Activated CD4-positive, CD25-positive, alpha-beta regulatory T cell (primary cell): ENCODE measurements at places on chromosomes 7 and 10.

GRCh38 chr7:55534262-55534915 lies 37.9 kb downstream of the VOPP1 start:
- DNase-seq: peak; percentile 23

- no peak for DNase-seq
These were observed 24.6 kb upstream of the NPFFR1 start for GRCh38 chr10:70308121-70309060.

DNA sequence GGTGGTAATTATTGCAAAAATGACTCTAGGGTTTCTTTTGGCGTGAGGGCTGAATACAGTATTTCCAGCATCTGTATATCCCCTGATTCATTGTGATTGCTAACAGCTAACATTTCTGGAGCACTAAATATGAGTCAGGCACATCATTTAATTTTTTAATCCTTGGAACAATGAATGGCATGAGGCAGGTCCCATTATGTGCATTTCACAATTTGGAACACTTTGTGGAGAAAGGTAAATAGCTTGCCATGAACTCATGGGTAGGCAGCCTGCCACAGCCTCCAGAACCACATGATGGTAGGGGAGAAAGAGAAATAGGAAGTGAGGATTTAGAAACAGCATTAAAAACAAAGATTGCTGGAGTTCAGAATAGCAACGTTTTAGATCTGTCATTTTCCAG lies 1.7 kb downstream of the NPTX2 start:
- no peak for DNase-seq

- no peak for DNase-seq
These were observed 107.9 kb upstream of the FAM180A start for GRCh38 chr7:135856356-135857144.

- DNase-seq: no peak
These were observed 3.6 kb upstream of the MXI1 start for GRCh38 chr10:110203500-110204455.

- no peak for DNase-seq
These were observed 129.6 kb downstream of the BICC1 start for GRCh38 chr10:58642283-58642682.

DNA sequence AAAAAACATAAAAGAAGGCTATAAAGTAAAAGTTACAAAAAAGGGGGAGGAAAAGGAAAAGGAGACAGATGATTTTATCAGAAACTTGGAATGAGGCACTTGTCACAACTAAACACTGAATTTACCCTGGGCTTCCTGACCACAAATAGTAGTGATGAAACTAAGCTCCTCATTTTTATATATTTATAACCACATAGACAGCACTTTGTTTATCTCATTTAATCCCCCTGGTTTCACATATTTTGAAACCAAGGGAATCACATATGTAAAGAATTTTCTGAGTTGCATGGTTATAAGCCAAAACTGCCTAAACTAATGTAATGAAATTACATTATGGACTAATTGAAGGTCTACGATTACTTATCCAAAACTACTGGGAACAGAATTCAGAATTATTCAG lies 39.6 kb upstream of the MET start:
- no peak for DNase-seq

DNA sequence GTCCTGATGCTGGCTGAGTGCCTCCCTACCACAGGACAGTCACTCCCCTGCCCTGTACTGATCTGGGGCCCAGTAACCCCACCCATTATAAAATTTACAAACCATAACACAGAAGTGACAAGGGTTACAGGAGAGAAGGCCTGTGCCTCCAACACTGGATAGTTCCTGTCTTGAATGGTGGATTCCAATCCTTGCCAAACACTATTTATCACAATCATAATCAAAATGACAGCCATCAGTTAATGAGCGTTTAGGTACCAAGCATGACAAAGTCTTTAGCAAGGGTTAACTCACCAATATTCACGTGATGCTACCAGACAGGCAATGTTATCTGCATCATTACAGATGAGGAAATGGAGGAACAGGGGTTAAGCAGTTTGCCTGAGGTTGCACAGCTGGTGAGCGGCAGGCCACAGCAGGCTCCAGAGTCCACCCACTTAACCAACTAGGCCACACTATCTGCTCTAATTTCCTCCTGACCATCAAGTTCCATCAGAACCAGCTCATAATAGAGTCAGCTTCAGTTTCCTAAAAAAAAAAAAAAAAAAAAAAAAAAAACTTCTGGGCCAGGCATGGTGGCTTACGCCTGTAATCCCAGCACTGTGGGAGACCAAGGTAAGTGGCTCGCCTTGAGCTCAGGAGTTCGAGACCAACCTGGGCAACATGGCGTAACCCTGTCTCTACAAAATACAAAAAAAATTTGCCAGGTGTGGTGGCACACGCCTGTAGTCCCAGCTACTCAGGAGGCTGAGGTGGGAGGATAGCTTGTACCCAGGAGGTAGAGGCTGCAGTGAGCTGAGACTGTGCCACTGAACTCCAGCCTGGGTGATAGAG lies 14.2 kb downstream of the PDLIM1 start:
- no peak for DNase-seq

DNA sequence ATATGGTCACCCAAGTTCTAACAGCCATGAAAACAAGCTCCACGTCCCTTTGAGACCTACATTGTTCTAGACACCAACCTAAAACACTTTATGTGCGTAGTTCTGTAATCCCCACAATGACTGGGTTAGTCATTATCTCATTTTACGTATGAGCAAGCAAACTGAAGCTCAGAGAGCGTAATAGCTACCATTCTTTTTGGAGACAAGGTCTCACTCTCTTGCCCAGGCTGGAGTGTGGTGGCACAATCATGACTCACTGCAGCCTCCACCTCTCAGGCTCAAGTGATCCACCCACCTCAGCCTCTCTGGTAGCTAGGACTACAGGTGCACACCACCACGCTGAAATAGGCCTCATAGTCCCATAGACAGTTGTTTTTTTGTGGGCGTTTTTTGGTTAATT lies 10.5 kb downstream of the DAGLB start:
- DNase-seq: no peak

DNA sequence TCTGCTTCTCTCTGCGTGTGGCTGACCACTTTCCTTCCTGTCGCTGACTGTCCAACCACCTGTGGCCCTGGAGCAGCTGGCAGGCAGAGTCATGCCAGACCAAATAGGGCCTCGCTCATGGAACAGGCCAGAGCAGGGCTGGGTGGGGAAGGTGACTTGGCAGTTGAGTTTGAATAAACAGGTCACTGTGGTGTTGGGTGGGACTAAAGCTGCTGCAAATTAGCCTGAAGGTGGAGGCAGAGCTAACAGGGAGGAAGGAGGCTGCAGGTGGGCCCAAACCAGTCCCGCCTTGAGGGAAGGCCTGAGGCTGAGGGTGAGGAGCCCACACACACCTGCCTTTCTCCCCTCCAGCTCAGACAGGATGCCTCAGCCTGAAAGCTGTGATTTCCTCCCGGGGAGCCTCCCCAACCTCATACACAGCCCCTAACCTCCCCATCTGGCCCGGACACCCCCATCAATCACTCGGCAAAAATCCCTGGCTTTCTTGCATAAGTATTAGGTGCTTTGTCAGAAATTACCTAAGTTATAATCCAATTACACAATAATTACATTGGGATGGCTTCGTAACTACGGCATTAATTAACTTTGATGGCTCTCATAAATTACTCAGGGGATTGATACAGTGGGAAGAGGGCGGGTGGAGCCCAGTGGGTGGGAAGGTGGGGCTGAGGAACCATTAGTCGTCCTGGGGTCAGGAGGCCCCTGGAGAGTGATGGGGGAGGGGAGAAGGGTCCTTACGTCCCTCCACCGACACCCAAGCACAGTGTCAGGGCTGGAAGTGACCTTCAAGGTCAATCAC lies 97.7 kb upstream of the PCBD1 start:
- no peak for DNase-seq

- DNase-seq: no peak
These were observed 29.0 kb downstream of the FGFBP3 start for GRCh38 chr10:91880310-91880709.
